ENCODE measurements at places on chromosomes 11 and 22.

- DNase-seq, result no peak
Observed at GRCh38 chr11:20610825-20611224, 11.4 kb downstream of the SLC6A5 start.

DNA sequence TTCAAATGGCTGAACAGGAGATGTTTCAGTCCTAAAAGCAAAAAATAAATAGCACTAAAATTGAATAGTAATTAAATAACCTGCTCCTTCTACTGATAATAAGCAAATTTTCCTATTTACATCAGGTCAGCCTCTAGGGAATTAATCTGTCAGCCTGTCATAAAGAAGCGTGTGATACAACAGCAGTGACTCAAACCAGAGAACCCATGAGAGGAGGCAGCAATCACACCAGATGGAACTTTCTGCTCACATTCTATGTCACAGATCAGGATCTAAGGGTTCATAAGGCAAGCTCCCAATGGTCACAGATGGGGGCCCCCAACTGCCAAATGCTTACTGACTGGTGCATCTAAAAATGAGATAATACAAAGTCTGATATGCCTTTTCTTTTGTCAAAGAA is 41.1 kb downstream of the RBFOX2 start:
- DNase-seq, result no peak

DNA sequence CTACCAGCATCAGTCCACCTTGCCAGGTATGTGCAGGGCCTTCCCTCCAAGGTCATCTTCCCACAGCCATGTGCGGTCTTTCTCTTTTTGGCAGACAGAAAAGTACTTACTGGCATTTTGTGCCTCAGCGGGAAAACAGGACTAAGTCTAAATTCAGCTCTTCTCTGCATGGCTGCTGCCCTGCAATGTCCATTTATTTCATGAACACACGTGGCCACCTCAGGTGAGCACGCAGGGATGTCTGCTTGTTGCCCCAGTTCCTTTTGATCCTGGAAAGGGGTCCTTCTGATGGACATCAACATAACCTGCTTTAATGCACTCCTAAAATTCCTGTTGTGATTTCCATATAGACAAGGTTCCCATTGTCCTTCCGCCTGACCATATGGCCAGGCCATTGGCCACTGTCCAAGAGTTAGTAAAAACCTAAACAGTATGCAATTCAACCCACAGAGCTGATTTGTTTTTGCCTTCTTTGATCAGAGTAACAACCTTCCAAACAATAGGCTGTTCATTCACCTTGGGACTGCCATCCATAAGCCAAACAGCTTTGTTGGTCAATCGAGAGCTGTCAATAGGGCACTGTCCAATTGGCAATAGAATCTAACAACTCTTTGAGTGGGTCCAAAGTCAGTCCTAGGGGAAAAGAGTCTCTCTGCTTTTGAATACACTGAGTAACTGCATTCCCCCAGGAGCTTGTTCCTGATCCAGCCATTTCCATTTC is 5.9 kb downstream of the TREH start:
- DNase-seq, result no peak

- no peak for DNase-seq
Observed at GRCh38 chr11:650482-650881, 13.4 kb downstream of the DRD4 start.
